T-helper 2 cell treated with Interferon-gamma antibody and Interleukin-4, amounts not matched to agents 100 ng/mL and 5 ng/mL, for 36 hours (primary cell): ENCODE measurements at places on chromosomes 3 and 15. TPM values are rescaled to one million over a fixed set of nuclear protein-coding genes. Genes with fewer than 3 reads are reported as not detected.

Gene CXCR6
- total RNA-seq = 9.3 and 10.3 TPM in 2 replicates

Gene STAC
- not detected in 2 replicates for total RNA-seq

Gene SERP1
- 88.3 and 90.3 TPM in 2 replicates for total RNA-seq

Gene GPR87
- total RNA-seq = 0.09 and 0.20 TPM in 2 replicates

Gene DOCK3
- 0.93 TPM in 2 replicates for total RNA-seq

Gene TERC
- total RNA-seq = 2.7 and 4.1 TPM in 2 replicates

Gene PAQR5
- total RNA-seq = not detected in 2 replicates

Gene CYP1A1
- total RNA-seq = 1.0 TPM in 2 replicates

Gene P3H2
- total RNA-seq = not detected in 2 replicates

Gene AMT
- total RNA-seq = 4.8 and 5.1 TPM in 2 replicates

Gene PPARG
- total RNA-seq = 1.2 and 1.7 TPM in 2 replicates

Gene ALDH1A3
- not detected in 2 replicates for total RNA-seq

Gene LMAN1L
- total RNA-seq = 0.64 and 0.93 TPM in 2 replicates

Gene USP13
- total RNA-seq = 11.8 and 13.0 TPM in 2 replicates

Gene TFDP2
- 25.2 and 32.2 TPM in 2 replicates for total RNA-seq

Gene BOC
- total RNA-seq = 0.05 and 0.27 TPM in 2 replicates

Gene NR2F2
- not detected in 2 replicates for total RNA-seq

Gene SERINC4
- total RNA-seq = 0.16 and 0.23 TPM in 2 replicates

Gene EPHA3
- not detected in 2 replicates for total RNA-seq

Gene RTP1
- total RNA-seq = not detected in 2 replicates
